ENCODE measurements at places on chromosomes 2 and 18. TPM values are rescaled to one million over a fixed set of nuclear protein-coding genes. Genes with fewer than 3 reads are reported as not detected.

DNA sequence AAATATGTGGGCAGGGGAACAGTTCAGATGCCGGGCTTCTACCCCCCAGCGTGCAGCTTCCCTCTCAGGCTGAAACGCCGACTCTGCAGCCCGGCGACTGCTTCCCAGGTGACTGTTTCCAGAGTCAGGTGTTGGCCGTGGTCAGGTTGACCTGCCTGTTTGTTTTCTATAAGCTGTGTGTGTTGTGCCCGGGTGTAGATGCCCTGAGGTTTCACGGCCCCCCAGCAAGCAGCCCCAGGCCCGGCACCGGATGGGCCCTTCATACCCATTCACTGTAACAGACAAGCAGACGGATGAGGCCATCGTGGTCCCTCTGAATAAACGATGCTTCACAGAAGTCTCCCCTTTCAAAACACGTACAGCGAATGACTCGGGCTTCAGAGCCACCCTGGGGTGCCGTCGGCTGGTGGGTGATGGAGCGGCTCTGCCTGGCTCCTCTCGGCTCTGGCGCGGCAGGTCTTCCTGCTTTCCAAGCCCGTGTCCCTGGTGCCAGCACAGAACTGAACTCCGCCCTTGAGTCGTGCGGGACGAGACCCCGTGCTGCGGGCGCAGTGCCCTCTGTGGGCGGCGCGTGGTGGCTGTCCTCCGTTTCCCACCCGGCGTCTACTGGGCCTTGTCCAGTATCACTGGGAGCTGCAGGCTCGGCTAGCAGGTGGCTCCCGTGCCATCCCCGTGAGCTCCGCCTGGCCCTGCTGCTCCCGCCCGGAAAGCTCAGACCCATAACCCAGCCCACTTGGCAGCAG lies 15.0 kb upstream of the KCNG2 start:
- DNase-seq: no peak

Gene LYPD6B
- total RNA-seq: 0.79 TPM

GRCh38 chr2:200525066-200525465 lies 941 bp upstream of the SGO2 start:
- DNase-seq: no peak

Gene TANC1
- total RNA-seq: 40.1 TPM

DNA sequence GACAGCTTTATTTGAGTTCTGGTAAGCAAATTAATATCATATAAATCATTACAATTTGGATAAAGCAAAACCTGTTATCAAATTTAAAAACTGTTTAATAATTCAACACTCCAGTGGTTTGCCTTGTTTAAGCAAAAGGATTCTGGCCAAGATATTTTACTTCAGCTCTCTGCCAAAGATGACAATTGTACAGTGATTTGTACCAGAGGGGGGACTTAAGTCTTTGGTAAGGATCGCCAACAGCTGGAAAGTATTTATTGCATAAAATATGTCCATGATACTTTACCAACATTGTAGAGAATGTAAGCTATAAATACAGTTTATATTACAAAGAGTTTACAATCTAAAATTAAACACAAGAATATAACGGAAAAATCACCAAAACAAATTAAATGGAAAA lies 13.8 kb downstream of the PREPL start:
- no peak for DNase-seq

Measured in left lung (tissue), 14 donors.